ENCODE measurements at places on chromosomes 5 and 9.

GRCh38 chr9:111429175-111429574 is 55.0 kb downstream of the ECPAS start:
- DNase-seq, result no peak

DNA sequence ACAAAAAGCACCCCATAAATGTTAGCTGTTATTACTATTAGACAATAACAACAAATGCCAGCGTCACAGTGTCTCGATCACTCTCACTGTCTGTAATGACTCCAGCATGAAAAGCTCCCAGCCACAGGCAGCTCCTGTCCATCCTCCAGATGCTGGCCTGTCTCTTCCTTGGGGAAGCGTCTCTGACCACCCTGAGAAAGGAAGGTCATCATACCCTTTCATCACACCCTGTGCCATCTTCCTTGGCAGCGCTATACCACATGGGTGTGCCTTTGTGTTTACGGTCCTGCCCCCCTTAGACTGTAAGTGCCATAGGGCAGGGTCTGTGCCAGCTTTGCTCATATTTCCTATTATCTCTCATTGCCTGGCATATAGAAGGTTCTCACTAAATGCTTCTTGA is 90.6 kb downstream of the PRRT1B start:
- no peak for DNase-seq

GRCh38 chr5:68087866-68088265 is 127.7 kb upstream of the PIK3R1 start:
- DNase-seq, result no peak

- DNase-seq, result no peak
Observed at GRCh38 chr9:81588148-81588871, 101.0 kb downstream of the TLE1 start.

- no peak for DNase-seq
Observed at GRCh38 chr5:65873181-65873750, 53.1 kb upstream of the ERBIN start.

GRCh38 chr9:114551750-114552685 is 35.6 kb upstream of the ATP6V1G1 start:
- no peak for DNase-seq

DNA sequence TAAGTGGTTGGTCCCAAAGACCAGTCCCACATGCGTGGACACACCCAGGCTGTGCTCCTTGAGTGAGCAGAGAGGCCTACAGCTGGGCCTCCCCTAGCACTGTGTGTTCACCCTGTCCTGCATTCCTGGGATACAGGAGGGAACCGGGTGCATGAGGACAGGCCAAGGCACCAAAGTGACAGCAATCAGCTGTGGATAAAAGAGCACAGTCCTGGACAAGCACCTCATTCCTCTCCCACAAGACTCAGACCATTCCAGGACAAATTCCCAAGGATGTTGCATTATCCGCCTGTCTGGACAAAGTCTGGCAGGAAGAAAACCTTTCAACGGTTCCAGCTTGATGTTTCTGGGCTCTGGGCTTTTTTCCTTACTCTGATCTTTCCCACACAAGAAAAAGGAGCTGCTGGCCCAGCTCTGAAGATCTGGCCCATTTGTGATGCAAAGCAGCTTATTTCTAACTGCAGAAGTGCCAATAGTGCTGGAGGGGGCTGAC is 273.2 kb downstream of the ENC1 start:
- no peak for DNase-seq

DNA sequence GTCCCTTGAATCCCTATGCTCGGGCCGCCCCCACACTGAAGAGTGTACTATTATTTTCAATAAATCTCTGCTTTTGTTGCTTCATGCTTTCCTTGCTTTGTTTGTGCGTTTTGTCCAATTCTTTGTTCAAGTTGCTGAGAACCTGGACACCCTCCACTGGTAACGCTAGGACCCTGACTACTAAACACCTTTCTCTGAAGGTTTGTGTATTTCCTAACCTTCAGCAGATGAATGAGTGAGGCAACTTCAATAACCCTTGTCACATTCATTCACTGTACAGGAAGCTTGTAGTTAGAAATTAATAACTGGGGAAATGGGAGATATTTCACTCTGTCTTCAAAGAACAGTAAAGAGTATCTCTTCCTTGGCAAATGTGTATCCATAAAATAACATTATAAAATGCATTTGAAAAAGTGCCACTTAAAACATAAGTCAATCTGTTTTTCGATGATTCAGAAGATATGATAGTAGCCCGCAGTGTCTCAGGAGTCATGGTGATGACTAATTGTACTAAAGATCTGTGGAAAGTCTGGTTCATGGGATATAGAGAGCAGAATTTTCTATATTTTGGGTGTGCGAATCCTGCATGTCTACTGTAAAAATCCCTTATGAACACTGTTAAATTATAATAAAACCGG is 43.2 kb upstream of the ANKH start:
- DNase-seq, result no peak

- DNase-seq, result no peak
Observed at GRCh38 chr5:42454216-42454995, 31.2 kb downstream of the GHR start.

GRCh38 chr5:76657091-76657490 is 33.9 kb upstream of the F2RL2 start:
- no peak for DNase-seq

GRCh38 chr9:127815512-127816361 is 13.1 kb downstream of the FPGS start:
- DNase-seq, result no peak

DNA sequence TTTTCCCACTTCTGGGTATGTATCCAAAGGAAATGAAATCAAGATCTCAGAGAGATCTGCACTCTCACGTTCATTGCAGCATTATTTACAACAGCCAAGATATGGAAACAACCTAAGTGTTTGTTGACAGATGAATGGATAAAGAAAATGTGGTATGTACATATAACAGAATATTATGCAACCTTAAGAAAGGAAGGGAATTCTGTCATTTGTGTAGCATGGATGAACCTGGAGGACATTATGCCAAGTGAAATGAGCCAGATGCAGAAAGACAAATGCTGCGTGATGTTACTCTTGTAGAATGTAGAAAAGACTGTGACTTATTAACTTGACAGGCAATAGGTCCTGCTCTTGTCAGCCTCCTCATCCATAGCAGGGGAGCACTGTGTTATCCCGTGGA is 31.4 kb downstream of the PPARGC1B start:
- no peak for DNase-seq

DNA sequence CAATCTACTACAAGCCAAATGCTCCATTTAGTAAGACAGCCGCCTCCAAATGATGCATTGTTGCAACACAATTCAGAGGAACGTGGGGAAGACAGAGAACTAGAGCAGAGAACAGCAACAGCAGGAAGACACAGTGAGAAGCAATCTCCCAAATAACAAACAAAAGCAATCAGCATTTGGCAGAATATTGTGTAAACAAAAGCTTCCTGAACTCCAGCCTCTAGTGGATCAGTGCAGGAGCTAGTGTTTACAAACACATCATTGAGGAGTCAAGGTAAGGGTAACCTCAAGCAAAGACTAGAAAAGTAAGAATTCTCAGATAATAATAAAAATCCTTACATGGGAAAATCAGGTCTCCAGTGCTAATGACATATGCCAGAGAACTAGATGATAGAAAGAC is 20.6 kb downstream of the FST start:
- no peak for DNase-seq

DNA sequence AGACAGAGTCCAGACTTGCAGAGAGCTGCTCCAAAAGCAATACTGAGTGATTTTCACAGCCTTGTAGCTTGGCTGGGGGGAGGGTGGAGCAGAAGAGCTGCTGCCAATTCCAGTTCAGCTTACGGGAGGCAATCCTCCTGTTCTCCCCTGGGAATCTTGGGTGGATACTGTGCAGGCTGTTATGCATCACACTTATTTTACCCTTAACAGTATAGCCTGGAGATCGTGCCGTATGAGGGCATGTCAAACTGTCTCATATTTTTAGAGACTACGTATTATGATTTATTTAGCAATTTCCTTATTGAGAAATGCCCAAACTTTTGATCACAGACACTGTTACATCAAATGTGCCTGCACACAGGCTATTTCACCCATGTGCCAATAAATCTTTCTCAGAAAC is 85.2 kb downstream of the BASP1 start:
- no peak for DNase-seq

DNA sequence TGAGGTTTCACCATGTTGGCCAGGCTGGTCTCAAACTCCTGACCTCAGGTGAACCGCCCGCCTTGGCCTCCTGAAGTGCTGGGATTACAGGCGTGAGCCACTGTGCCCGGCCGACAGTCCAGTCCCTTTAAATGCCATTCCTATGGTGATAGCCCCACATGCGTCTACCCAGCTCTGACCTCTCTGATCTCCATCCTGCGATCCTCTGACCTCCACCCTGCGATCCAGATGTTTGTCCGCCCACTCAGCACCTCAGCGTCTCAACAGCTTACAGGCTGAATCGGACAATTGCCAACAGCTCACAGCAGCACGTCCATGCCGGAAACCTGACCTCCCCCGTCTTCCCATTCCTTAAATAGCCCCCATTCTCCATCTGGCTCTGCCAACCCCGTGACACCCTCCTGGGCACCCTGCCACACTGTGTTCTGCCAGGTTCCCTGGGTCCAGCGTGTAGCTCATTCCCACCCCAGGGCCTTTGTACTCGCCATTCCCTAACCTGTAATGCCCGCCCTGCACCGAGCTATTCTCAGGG is 44.0 kb upstream of the RNU6ATAC start:
- no peak for DNase-seq

DNA sequence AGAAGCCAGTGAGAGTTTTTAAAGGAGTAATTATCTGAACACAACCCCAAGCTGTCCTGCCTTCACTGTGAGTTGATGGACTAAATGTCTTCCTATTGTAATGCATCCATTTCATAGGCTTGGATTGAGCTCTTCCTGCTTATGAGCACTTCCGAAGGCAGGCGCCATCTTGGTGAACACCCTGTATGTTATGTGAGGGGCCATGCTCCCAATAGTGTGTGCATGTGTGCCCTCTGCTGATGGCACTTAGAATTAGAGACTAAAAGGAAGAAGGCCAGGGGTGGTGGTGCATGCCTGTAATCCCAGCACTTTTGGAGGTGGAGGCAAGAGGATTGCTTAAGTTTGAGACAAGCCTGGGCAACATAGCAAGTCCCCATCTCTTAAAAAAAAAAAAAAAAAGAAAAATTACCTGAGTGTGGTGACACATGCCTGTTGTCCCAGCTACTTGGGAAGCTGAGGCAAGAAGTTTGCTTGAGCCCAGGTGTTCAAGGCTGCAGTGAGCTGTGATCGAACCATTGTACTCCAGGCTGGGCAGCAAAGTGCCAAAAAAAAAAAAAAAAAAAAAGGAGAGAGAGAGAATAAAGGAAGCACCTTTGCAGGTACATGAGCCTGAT is 65.0 kb downstream of the C9orf152 start:
- DNase-seq, result no peak

DNA sequence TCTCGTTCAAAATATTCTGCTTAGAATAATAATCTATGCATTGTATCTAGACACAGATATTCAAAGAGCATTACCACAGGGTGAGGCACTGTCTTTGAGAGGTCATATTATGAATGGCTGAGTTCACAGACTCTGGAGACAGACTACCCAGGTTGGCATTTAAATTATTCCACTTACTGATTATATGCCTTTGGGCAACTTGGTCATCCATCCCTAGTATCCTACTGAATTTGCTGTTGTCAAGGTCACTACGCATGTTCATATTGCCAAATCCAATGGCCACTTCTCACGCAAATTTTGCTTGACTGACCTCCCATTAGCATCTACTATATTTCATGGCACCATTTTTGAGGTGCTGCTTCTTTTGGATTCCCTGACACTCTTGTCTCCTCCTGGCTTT is 498.6 kb upstream of the TLE4 start:
- DNase-seq, result no peak

GRCh38 chr5:125326150-125326510 is 579.7 kb upstream of the ZNF608 start:
- DNase-seq, result no peak

DNA sequence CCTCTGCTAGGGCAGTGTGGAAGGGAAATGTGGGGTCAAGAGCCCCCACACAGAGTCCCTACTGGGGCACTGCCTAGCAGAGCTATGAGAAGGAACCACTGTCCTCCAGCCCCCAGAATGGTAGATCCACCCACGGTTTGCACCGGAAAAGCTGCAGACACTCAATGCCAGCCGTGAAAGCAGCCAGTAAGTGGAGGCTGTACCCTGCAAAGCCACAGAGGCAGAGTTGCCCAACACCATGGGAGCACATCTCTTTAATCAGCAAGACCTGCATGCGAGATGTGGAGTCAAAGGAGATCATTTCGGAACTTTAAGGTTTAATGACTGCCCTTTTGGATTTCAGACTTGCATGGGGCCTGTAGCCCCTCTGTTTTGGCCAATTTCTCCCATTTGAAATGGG is 52.2 kb downstream of the GKAP1 start:
- DNase-seq, result no peak

DNA sequence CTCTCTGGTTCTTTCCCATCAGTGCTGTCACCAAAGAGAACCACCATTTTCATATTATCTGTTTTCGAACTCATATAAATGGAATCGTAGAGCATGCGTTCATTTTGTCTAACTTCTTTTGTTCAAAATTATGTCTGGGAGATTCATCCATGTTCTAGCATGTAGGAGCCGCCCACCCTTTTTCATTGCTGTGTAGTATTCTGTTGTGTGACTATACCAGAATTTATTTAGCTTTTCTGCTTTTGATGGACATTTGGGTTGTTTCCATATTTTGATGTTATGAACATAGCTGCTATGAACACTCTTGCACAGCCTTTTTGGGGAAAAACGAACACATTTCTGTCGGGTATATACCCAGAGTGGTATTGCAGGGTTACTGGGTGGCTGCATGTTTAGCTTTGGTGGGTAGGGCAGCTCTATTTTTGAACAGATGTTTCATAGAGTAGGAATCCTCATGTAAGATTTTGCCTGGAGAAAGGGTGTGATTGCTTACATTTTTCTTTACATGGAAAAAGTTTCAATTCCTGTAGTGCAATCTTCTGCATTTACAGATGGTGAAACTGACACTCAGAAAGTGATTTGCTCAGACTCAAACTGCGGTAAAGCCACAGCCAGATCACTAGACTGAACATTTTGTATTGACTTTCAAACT is 100.2 kb upstream of the IL12B start:
- no peak for DNase-seq

DNA sequence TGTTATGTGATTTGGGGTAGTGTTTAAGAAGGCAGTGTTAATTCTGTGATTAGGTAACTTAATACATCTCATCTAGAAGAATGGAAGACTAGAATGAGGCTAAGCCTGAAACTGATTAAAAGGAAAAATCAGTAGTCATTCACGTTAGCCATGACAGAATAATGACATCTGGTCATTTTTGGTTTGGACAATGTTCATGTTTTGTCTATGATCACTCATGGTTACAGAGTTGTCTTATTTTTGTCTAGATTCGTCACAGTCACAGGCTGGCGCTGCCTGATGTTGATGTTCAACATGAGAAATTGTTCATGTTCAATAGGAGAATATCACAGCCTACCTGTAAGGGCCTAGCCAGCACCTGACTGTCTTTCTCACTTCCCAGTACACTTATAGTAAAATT is 9.5 kb upstream of the DOCK2 start:
- DNase-seq, result no peak

- no peak for DNase-seq
Observed at GRCh38 chr5:1551426-1552301, 27.9 kb upstream of the LPCAT1 start.

DNA sequence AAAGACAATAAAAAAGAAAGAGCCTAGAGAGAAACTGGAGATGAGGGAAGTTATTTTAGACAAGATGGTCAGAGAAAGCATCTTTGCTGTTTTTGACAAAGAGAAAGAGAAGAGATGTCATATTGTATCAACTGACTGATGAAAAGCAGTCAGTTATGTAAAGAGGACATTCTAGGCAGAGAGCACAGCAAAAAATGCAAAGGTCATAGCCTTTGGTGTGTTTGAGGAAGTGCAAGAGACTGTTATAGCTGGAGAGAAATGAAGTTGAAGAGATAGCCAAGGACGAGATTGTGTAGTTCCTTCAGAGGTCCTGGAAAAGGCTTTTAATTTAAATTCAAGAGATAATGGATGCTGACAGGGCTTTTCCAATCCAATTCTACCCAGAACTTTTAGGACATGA is 342.4 kb downstream of the RASEF start:
- DNase-seq, result no peak
